HL-60 (cell line): ENCODE measurements at places on chromosomes 7 and 10.

DNA sequence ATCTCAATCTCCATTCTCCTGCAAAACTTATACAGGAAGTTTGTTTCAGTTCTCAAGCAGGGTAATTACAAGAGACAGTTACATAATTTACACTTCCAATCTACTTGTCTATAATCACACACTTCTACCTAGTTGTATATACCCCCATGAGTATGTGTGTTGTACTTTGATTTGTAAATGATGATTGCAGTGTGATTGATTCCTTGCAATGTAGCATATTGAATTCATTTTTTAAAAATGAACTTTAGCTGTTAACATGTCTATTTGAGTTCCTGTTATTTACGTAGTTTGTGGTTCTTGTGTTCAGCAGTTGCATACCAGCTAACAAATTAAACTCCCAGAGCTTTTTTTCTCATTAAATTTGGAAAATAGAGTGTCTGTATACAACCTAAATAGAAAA is 102.5 kb upstream of the SAMD8 start:
- DNase-seq, result no peak

DNA sequence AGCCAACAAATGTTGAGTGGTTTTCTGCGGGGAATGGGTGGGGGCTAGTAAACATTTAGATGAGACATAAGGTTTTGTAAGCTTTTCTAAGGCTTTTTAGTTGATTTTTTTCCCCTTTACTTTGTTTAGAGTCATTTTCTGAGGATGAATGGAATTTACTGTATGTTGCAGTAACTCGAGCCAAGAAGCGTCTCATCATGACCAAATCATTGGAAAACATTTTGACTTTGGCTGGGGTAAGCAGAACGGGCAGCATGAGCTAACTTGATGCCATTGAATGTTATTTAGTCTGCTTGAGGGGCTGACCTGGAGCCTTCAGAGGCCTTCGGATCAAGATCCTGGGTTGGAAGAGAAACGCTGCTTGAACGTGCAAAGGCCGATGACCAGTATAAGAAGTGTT is 37.3 kb downstream of the FBH1 start:
- no peak for DNase-seq

GRCh38 chr7:131961054-131961680 is 404.7 kb upstream of the PODXL start:
- no peak for DNase-seq

- no peak for DNase-seq
Observed at GRCh38 chr10:13872411-13872810, 285.6 kb downstream of the PRPF18 start.

- DNase-seq, result no peak
Observed at GRCh38 chr7:32299133-32299702, 191.0 kb downstream of the LSM5 start.

GRCh38 chr7:150668472-150668911 is 17.0 kb upstream of the GIMAP2 start:
- no peak for DNase-seq

DNA sequence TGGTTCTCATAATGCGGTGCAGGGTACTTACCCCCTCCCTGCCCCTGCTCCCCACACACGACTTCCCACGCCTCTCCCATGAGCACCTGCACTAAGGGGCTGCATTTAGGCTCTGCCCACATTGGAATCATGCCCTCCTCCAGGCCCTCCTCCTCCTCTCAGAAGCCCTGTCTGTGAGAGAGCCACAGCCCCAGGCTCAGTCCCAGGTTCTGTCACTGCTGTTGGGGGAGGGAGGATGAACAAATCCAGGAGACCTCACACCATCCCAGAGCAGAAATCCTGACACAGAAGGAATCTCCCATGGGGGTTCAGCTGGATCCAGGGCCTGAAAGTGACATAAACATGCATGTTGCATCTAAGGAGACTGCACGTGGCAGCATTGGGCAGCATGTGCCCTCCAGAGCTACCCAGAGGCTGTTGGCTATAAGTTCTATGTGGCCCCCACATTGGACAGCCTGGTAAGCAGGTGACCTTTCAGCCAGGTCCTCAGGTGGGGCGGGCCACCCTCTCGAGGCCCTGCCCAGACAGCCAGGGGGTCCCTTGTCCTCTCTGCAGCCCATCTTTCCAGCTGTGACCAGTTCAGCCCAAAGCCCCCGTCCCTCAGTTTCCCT is 1.6 kb upstream of the PILRA start:
- no peak for DNase-seq

GRCh38 chr7:129354428-129355157 is 79.6 kb upstream of the STRIP2 start:
- no peak for DNase-seq

DNA sequence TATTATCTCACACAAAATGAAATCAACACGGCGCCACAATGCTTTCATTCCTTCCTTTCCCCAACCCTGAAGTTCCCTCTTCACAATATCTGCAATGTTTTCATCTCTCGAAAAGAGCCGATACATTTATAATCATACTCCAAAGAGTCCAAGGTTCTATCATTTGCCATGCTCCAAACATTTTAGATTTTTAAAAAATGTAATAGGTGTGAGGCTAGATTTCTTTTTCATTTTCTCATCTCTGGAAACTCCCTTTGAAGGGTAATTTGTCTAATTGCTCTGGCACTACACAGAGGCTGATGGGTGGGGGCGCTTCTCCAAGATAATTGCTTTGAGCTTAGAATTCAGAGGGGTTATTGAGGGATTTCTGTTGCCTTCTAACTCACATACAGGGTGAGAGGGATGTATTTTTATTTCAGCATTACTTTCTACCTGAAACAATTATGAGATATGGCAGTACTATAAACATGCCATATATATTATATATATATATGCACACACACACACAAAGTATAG is 4.9 kb downstream of the DLX5 start:
- DNase-seq, result no peak

DNA sequence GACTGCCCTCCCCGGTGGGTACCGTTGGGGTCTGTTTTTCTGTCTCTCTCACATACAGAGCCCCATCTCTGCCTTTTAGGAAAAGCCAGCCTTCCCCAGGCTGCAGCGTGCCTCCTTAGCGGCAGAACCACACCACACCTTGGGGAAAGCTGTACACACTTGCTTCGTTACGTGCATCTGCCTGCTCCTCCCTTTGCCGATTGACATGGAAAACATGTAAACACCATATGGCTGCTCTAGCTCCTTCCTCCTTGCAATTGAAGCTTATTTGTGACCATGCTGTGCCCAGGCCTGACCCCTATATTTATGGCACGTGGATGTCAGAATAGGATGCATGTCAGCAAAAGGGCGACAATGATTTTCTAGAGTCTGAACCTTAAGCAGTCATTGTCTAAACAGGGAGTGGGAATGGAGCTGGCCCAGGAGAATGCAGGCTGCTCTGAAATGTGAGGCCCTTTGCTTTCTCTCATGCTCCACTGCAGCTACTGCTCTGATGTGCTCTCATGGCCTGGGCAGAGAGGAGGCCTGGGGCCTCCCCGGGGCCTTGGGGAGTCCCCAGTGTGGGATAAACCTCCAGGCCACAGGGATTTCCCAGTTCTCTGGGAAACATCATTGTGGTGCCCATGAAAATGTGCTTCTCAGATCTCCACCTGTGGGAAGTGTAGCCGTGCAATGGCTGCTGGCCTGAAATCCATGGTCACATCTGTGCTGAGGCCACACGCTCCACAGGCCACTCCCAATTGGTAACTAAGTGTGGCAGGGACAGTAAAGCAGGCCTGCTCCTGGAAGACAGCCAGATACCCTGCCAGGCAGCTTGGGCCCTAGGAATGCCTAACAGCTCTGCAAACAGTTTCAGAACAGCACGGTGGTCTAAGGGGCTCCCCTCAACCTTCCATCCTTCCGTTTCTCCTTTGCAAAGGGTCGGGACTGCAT is 18.6 kb downstream of the PDE6C start:
- DNase-seq, result no peak

DNA sequence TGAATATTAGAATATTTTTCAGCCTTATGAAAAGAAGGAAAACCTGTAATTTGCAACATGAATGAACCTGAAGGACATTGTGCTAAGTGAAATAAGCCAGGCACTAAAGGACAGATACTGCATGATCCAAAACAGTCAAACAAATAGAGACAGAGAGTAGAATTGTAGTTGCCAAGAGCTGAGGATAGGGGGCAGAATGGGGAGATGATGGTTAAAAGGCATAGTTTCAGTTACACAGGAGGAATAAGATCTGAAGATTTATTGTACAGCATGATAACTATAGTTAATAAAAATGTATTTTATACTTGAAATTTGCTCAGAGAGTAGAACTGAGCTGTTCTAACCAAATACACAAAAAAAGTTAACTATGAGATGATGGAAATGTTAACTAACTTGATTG is 149.0 kb upstream of the TMEM106B start:
- DNase-seq, result no peak

- DNase-seq, result no peak
Observed at GRCh38 chr7:19295376-19295775, 150.2 kb upstream of the FERD3L start.

- DNase-seq, result no peak
Observed at GRCh38 chr7:39094731-39095130, 117.0 kb downstream of the POU6F2 start.

DNA sequence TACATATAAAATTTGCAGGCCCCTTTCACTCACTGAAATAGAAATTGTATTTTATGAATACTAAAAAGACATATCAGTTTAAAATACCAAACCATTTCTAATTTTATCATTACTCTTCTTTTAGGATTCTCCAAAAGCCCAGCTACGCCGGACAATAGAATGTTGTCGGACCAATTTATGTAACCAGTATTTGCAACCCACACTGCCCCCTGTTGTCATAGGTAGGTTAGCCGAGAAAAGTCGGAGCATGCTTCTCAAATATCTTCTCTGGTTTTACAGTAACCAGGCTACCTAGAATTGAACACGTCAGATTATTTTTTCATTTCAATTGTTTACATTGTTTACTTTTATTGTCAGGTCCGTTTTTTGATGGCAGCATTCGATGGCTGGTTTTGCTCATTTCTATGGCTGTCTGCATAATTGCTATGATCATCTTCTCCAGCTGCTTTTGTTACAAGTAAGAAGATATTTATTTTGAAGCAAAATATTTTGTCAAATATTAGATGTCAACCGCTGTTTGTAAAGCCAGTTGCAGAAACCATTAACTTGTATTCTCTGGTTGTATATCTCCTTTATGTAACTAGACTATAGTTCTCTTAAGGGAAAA is 57.6 kb downstream of the MMRN2 start:
- DNase-seq, result peak; percentile 50

GRCh38 chr7:148447221-148447849 is 143.2 kb upstream of the C7orf33 start:
- no peak for DNase-seq

GRCh38 chr10:43861966-43862751 is 213.5 kb upstream of the ZNF32 start:
- DNase-seq, result no peak

- no peak for DNase-seq
Observed at GRCh38 chr10:108169846-108170245, 1005.3 kb upstream of the SORCS1 start.

GRCh38 chr7:81003326-81003725 is 84.5 kb upstream of the SEMA3C start:
- DNase-seq, result no peak

GRCh38 chr7:91416155-91416865 is 152.1 kb downstream of the FZD1 start:
- no peak for DNase-seq

GRCh38 chr10:60101821-60102220 is 195.5 kb upstream of the CCDC6 start:
- no peak for DNase-seq

- DNase-seq, result no peak
Observed at GRCh38 chr7:91405092-91405788, 141.0 kb downstream of the FZD1 start.

GRCh38 chr10:77027576-77027975 is 610.0 kb downstream of the KCNMA1 start:
- DNase-seq, result peak; percentile 81

DNA sequence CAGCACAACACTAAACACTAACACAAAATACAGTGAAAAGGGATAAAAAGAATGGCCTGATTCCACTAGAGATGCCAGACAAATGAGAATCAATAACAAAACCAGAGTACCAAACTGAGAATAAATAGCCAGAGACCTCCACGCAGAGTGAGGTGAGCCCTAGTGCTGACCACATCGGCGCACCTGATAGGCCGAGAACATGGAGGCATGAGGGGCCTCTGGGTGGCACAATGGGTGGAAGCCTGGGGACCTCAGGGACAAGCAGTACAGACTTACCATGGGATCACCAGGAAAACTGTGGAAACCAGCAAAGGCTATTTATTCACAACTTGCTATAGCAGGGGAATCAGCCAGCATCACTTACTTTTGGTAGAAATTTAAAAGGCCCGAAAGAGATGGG is 1.8 kb upstream of the CSGALNACT2 start:
- DNase-seq, result no peak

- DNase-seq, result no peak
Observed at GRCh38 chr7:100693312-100694097, 545 bp downstream of the GIGYF1 start.

DNA sequence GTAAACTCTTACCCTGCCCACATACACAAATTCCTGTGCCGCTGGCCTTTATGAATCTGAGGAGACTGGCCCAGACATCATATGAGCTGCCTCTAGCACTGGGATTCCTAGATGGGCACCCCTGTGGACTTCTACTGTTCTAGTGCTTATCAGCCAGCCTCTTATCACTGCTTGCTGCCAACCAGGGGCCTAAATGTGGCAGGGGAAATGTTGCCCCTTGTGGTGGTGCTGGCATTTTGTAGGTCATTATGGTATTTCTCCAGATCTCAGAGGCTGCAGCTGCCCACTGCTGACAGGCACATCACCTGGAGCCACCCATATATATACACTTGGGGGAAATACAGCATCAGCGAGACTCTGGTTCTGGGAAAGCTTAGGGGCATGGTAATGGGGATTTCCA is 5.4 kb downstream of the SFR1 start:
- no peak for DNase-seq

- no peak for DNase-seq
Observed at GRCh38 chr7:80087771-80088170, 46.9 kb upstream of the GNAI1 start.

DNA sequence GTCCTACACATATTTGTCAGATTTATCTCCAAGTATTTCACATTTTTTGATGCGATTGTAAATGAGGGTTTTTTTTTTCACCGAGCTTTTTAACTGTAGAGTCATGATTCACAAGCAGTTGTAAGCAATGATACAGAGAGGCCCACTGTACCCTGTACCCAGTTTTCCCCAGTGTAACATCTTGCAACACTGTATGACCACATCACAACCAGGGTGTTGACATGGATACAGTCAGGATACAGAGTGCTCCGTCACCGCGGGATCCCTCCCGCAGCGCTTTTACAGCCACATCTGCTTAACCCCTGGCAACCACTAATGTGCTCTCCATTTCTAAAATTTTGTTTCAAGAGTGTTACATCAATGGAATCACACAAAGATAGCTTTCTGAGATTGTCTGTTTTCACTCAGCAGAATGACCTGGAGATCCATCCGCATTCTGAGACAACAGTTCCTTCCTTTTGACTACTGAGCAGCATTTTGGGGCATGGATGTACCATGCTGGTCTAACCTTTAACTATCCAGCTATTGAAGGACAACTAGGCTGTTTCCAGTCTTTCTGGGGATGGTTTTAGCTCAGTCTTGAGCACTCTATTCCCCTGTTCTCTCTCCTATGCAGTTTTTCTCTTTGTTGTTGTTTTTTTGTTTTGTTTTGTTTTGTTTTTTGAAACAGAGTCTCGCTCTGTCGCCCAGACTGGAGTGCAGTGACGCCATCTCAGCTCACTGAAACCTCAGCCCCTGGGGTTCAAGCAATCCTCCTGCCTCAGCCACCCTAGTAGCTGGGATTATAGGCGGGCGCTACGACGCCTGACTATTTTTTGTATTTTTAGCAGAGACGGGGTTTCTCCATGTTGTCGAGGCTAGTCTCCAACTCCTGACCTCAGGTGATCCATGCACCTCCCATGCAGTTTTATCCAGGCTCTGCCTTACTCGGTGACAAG is 25.9 kb downstream of the GPRIN2 start:
- DNase-seq, result no peak
